Renal cortical epithelial cell (primary cell): ENCODE measurements at places on chromosomes 1 and 21.

- DNase-seq = no peak
These were observed 367.6 kb upstream of the ZRANB2 start for GRCh38 chr1:71448444-71448843.

GRCh38 chr1:53350853-53351767, 23.2 kb upstream of the LRP8 start:
- no peak for DNase-seq

GRCh38 chr1:87392248-87393192, 63.8 kb downstream of the LMO4 start:
- peak; percentile 91 for DNase-seq

- DNase-seq = no peak
These were observed 2.5 kb upstream of the WNT2B start for GRCh38 chr1:112506306-112506705.

DNA sequence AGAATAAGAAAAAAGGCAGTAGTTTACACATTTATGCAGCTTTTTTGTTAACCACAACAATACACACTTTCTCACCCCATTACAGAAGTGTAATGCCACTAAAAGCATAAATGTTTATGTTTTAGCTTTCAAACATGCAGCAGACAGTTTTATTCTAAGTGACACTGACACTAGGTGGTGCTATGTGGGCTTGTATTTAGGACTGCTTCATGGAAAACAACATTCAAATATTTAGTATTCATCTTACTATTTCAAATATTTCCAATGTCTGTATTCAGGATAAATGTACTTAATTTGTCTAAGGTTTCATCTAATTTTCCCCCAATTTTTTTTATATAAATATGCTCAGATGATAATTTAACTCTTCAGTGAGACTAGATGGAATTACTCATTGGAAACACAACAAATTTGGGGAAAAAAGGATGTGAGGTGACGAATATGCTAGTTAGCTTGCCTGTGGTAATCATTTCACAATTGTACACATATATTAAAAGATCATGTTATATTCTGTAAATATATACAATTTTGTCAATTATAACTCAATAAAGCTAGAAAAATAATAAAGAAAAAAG, 71.4 kb downstream of the USP1 start:
- DNase-seq = peak; percentile 58

GRCh38 chr1:66265796-66266195, 268.2 kb upstream of the SGIP1 start:
- DNase-seq = no peak

GRCh38 chr1:97013136-97013535, 291.6 kb downstream of the PTBP2 start:
- DNase-seq = no peak

GRCh38 chr1:105632342-105633196, 1423.9 kb upstream of the PRMT6 start:
- peak; percentile 67 for DNase-seq

DNA sequence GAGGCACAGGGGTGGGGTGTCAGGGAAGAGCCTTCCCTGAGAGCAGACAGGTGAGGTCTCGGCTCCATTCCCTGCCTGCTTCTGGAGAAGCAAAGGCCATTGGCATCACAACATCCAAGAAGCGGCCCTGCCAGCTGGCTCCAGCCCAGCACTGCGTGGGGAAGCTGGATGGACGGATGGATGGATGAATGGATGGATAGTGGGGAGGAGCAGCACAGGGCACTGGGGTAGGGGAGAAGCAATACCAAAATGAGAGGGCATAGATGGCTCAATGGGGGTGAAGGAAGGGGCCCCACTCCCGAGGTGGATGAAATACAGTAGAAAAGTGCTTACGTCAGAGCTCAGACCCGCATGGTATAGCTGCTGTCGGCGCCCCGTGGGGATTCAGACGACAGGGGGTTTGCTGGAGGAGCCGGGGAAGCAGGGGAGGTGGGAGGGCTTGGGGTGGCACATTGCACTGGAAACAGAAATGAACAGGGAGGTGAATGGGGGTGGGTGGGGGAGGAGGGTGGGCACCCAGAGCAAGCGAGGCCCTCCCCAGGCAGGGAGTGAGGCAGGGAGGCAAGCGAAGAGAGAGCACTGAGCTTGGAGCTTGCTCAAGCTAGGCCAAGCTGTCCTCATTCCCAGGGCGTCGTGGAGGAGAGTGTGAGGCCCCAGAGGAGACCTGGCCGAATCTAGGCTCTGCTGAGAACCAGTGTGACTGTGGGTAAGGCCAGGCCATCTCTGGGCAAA, 9.5 kb upstream of the GOLT1A start:
- no peak for DNase-seq

DNA sequence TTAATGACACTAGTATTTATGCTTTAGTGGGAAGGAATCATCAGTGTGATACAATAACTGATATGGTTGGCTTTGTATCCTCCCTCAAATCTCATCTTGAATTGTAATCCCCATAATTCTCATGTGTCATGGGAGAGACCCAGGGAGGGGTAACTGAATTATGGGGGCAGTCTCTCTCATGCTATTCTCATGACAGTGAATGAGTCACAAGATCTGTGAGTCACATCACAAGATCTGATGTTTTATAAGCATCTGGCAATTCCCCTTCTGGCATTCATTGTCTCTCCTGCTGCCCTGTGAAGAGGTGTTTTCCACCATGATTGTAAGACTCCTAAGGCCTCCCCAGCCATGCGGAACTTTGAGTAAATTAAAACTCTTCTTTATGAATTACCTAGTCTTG, 1760.3 kb downstream of the NCAM2 start:
- no peak for DNase-seq

DNA sequence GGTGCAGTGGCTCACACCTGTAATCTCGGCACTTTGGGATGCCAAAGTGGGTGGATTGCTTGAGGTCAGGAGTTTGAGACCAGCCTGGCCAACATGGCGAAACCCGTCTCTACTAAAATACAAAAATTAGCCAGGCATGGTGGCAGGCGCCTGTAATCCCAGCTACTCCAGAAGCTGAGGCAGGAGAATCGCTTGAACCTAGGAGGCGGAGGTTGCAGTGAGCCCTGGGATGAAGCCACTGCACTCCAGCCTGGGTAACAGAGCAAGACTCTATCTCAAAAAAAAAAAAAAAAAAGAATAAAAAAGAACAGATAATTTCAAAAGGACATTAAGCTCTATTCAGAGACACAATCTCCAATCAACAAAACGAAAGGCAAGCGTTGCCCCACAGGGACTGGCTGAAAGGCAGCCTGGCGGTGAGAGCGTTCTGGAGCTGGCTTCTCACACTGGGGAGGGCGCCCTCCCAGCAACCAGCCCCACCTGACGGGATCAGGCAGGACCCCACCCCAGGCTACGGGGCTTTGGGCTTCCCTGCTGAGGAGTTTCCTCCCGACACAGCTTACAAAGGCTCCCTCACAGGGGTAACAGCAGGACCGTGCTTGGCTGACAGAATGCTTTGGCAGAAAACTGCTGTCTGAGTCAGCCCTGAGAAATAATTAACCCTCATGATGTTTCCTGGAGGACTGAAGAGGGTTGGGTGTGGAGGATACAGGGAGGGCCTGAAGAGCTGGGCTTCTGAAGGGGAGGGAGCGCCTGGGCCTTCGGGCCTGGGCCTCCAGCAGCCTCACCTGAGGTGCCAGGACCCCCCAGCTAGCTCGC, 31.1 kb upstream of the SRP9 start:
- DNase-seq = peak; percentile 98

DNA sequence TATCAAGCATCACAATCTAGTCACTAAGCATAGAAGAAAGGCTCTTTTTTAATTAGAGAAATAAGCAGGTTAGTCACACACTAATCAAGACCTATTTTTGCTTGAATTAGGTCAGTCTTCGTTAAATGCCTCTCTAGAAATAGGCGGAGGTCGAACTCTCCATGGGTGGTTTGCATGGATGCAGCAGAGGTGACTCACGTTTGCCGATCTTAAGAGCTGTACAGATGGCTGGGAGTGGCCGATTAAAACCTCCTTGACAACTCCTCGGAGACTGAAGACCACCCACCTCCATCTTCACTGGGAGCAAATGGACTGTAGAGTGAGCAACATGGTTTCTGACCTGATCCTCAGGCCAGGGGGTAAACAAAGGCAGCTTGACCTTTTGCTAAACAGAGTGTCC, 249.3 kb downstream of the ZNF648 start:
- DNase-seq = no peak

DNA sequence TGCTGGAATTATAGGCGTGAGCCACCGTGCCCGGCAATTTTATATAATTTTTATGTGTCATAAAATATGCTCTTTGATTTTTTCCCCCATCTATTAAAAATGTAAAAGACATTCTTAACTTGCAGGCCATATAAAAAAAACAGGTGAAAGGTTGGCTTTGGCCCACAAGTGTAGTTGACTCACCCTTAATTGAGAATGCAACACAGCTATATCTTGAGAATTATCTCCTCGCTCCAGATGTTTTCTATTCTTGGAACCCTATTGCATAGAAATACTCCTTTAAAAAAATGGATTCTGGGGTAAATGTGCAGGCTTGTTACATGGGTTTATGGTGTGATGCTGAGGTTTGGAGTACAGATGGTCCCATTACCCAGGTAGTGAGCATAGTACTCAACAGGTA, 112.0 kb downstream of the ST3GAL3 start:
- no peak for DNase-seq

DNA sequence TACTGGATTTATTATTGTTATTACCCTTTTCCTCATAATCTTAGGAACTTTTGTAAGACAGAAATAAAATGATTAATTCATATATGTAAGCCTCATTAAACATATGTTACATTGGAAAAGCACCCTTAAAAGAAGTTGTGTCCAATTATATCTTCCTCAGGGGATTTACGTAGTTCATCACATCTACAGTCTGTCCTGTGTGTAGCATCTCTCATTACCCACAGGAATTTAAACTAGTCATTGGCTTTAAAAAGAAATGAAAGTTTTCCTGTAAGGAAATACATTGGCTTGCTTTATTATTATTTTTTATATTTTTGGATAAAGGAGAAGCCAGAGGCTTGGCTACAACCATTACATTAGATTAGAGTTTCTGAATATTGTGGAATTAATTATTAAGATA, 56.1 kb downstream of the SWT1 start:
- DNase-seq = no peak

DNA sequence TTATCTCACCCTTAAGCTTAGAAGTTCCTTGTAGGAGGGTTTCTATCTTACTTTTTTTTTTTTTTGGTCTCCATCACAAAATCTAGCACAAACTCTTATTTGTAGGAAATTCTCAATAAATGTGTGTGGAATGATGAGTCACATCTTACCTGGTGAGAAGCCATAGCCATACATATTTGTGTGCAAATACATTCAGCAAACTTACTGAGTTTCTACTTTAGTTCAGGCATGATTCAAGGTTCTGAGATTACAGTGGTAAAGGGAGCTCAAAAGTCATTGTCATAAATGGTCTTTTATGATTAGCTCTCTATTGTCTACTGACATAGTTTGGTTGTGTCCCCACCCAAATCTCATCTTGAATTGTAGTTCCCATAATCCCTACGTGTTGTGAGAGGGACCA, 193.1 kb upstream of the UBE2U start:
- DNase-seq = no peak

DNA sequence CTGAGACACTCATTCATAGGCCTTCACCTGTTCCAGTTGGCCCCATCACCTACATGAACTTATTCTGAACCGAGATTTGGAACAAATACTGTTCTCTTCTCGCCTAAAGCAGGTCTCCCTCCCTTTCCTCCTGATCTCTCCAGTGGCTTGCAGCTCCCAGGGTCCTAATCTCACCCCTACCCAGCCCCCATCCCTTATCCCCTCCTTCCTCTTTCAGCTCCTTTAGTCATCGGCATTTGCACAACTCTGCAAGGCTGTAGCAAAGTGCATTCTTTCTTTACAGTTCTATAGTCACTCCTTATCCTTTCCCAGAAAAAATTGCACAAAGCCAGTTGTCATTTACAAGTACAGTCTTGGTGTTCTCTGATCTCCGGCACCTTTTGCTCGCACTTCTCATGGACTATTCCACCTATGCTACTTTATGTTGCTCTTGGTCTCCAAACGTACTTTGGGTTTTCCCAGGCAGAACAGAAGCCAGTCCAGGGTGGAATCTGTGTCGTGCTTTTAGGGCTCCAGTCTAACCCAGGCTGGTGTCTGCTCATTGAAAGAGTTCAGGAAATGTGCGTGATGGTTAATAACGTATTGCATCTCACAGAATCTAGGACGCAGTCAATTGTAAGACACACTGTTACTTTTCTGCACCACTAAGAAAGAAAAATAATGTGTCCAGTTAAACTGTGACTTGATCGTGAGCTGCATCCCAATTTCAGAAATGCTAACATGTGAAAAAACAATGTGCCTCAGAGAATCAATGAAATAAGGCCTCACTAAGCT, 965 bp downstream of the ABCA4 start:
- peak; percentile 89 for DNase-seq

- DNase-seq = no peak
These were observed 12.4 kb upstream of the THRAP3 start for GRCh38 chr1:36211841-36212240.

GRCh38 chr1:201585093-201585483, 46.2 kb downstream of the NAV1 start:
- peak; percentile 57 for DNase-seq

GRCh38 chr1:229328598-229329362, 14.1 kb downstream of the CCSAP start:
- DNase-seq = no peak

DNA sequence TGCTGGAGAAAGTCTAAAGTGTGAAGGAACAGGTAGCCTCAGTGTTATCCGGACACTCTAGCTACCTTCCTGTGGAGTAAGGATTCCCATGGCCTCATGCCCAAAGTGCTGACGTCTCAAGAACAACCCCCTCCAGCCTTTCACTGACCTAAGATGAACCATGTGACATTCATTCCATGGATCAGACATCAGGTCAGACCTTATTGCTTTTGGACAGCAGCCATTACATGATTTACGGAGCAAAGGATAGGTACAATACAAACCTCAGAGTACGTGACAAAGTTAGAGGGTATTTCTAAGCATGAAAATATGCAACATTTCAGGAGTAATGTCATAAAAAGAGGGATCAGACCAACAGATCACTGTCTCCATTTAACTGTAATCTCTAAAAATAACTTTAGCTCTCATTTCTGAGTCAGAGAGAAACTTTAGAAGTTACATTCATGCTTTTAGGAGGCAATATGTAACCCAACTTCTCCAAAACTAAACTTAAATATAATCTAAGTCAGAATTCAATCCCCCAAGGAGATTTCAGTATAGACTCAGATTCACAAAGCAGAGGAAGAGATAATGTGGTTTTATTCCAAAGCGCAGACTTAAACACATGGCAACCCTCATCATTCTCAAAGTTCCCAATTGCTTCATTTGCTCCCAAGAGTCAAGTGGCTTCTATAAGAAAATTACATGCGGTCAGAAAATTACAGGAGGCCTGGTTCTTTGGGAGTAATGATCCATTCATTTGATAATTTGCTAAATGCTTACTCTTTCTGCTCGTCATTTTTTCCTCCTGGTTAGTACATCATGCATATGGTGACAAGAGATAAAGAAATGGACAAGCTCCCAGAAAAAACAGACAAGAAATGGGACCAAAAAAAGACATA, 280.4 kb downstream of the SETD4 start:
- DNase-seq = peak; percentile 73

- DNase-seq = no peak
These were observed 48.5 kb upstream of the CHRM3 start for GRCh38 chr1:239337799-239338430.

GRCh38 chr1:56561227-56562019, 17.9 kb downstream of the PLPP3 start:
- peak; percentile 73 for DNase-seq

- DNase-seq = no peak
These were observed 2.8 kb downstream of the PEA15 start for GRCh38 chr1:160207771-160208556.

- DNase-seq = no peak
These were observed 61.1 kb downstream of the FHAD1 start for GRCh38 chr1:15308135-15308534.

- no peak for DNase-seq
These were observed 8.3 kb downstream of the MCOLN2 start for GRCh38 chr1:84988588-84988987.
